ENCODE measurements at places on chromosomes 16 and 17.

- DNase-seq = no peak
Measured at GRCh38 chr17:16486373-16487250, 5.4 kb downstream of the LRRC75A start.

DNA sequence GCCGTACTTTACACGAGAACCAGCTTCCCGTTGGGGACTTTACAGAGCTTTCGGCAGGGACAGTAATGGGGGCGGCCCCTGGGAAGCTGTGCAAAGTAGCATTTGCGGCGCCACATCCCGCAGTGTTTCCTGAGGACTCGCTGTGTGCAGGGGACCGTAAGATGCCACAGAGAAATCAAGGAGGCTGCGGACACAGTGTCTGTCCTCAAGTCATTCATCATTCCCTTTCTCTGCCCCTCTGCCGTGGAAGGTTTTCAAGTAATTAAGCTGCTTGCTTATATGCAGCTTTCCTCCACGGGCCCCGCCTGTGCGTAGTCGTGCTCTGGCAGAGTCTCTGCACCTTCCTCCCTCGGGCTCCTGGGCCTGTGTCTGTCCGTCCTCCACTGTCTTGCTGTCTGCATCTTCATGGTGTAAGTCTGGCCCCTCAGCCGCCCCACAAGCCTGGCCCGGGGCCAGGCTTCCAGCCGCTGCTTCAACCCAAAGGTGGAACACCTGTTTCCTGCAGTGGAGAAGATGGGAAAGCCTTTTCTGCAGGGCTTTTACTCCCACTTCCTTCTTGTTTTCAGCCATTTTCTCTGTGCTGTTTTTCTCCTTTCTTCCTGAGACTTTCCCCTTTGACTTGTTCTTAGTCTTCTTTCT is 216.9 kb upstream of the CHMP6 start:
- no peak for DNase-seq

- DNase-seq = no peak
Measured at GRCh38 chr17:47823519-47823918, 1.9 kb upstream of the OSBPL7 start.

GRCh38 chr17:39800540-39800939 is 62.8 kb downstream of the GRB7 start:
- no peak for DNase-seq

- no peak for DNase-seq
Measured at GRCh38 chr17:36592716-36593321, 1.1 kb downstream of the DHRS11 start.

GRCh38 chr17:2372681-2373080 is 28.2 kb downstream of the MNT start:
- DNase-seq = no peak

DNA sequence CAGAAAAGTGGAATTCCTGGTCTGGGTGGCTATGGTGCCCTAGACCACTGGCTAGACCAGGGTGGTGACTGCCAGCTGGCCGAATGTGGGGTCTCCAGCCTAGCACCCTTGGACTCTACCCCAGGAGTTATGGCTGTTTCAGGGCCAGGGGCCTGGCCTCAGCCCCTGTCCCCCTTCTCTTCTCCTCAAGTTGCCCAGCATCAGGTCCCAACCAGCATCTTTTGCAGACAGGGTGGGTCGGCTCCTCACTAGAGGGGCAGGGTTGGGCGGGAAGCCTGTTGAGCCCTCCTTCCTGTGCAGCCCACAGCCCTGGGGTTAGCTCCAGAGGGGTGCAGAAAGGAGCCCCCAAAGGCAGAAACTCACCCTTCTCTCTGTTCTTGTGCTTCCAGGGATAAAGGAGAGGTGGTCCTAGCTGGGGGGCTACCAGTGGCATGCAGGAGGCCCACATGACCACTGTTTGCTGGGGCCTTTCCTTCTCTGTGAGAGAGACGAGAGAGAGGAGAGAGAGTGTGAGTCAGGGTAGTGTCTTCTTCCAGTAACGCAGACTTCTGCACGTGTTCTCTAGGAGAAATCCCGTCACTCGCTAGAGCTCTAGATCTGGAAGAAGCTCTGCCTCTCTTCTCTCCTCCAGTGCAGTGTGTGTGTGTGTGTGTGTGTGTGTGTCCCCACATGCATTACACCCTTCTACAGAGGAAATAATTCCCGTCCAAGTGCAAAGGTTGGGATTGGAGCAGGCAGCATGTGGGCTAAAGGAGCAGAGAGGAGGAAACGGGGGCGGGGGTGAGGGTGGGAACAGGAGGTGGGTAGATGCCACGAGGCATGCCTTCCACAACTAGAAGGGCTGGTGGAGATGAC is 209.4 kb downstream of the SEC14L1 start:
- DNase-seq = no peak

GRCh38 chr16:11170696-11171447 is 85.1 kb downstream of the SOCS1 start:
- DNase-seq = no peak

DNA sequence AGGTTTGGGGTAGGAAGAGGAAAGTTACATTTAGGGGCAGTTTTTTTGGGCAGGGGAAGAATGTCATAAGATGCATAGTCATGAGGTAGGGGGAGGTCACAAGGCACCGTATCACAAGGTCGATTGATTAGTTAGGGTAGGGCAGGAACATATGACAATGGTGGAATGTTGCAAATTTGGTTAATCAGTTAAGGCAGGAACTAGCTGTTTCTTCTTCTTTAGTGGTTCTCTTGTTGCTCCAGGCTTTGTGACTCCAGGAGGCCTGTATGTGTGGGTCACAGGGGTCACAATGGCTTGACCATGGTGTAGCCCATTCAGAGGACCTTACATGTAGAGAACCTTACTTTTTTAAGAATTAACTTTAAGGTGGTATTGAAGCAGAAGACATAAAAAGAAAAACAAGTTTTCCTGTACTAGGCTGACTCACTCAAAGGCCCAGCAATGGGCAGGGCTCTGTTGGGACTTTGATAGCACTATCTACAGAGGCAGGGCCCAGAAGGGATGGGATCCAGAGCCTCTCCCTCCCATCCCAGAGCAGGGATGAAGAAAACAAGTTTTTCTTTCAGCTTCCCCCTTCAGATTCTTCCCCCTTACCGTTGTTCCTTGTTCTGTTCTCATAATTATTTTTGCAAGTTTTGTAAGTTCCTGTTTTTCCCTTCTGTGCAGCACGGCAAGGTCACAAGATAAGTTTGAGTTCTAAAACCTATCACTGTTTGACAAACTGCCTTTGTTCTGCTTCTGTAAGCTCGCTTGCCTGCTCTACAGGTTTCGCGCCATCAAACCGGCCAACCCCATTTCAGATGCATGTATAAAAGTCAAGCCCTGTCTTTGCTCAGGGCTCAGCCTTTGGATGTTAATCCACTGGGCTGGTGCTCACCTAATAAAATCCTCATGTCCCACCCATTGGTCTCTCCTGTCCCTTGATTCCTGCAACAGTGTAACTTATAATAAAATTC is 45.8 kb upstream of the ATF7IP2 start:
- DNase-seq = no peak

DNA sequence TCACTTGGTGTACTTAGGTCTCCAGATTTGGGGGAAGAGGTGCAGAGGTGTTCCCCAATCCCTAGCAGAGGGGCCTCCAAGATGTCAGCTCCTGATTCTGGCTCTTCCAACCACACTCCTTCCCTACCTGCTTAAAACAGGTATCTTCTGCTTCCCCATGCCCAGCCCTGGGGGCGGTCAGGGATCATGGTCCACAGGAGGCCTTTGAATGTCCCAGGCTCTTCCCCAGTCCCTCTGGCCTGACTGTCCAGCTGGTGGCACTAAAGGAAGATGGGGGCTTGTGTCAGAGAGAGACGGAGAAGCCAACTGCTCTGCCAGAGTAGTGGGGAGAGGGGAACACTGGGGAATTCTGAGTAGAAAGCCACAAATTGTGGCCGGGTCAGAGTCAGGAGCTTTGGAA is 3.8 kb downstream of the ARL4D start:
- DNase-seq = no peak

GRCh38 chr16:23074423-23074822 is 74.8 kb downstream of the USP31 start:
- DNase-seq = no peak
